ENCODE measurements at places on chromosomes 1 and 21. TPM values are rescaled to one million over a fixed set of nuclear protein-coding genes. Genes with fewer than 3 reads are reported as not detected.
A peak's percentile ranks its signal among the peaks of the same experiment; 100 is the strongest.

DNA sequence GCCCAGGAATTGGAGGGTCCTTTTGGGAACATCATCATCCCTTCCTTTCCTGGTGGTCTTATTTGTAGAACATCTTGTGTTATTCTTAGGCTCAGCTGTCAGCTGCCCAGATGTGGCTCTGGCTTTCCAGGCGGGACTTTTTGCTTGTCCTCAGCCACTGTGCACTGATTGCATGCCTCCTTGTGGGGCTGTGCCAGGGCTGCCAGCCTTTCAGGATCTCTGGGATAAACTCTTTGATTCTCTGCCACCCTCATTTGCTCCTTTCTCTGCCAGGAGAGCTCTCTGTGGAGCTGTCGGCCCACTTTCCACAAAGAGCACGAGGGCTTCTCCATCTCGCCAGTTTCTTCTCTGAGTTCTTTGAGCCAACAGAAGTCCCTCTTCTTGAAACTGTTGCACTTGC lies 63.1 kb downstream of the PTPRU start:
- DNase-seq, result no peak

DNA sequence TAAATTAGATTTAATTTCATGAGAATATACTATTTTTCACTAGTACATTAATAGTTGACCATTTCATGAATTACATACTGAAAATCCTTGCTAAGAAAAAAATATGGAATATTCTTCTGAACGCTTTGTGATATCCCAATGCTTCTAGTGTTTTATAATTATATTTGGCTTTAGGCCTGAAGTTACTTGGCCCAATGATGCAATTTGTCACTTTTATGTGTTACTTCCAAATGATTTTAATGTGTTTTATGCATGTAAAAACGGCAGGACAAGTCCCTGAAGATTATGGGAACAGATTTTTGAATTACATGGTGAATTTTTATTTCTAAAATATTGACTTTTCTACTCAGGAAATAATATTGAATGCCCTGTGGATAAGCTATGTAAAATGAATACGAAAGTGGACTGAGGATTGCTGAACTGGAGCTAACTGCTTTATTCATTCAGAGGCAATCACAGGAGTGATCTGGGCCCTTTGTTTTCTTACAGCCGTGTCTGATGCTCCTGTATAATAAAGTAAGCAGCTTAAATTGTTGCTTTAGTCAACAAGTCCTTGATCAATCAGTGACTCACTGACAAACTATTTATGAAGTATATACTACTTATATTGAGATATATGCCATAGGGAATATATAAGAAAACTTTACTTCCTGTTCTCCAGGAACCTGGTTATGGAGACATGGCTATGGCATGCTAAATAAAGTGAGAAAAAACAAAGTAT lies 543.0 kb upstream of the RGS18 start:
- no peak for DNase-seq

DNA sequence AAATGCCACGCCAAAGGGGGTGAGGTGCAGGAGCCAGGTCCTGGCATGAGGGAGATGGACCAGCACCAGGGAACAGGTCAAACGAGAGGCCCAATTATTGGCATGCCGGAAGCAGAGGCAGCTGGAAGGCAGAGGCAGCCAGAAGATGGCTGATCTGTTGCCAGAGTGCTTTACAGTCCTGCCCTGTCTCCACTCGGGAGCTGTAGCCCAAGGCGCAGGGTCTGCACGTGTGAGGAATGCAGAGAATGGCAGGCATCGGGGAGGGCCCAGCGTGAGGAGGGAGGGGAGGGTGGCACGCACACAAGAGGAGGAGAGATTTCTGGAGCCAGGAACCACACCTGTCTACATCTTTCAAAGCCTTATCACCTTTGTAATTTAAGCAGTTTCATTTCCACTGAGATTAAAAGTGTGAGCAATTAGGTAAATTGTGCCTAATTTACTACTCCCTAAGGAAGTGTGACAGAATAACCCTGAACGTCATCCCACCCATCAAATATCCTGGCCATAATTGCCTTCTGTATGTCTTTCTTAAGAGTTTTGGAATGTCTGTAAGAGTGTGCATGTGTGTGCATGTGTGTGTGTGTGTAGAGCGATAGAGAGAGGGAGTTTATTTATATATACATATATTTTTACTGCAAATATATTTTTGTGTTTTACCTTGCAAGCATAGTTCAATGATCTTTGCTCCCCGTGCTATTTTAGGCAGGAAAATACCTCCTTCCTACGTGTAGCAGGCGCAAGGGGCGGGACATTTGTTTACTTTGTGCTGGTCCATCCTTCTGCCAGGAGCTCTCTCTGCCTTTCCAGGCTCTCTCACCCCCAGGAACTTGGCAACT lies 125.5 kb upstream of the SERBP1 start:
- DNase-seq, result no peak

DNA sequence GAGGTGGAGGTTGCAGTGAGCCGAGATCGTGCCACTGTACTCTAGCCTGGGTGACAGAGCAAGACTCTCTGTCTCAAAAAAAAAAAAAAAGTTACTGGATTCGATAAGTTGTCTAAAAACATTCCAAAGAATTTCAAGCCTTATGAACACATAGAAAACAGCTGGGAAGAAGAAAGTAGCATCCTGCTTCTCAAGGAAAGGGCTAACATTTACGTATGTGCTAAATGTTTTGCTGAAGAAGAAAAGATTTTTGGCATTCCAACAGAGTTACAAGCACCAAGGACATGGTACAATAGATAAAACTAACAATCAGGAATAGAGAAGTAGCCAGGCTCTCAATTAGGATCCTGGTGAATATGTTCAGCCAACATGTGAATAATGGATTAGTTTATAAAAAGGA lies 69.8 kb downstream of the HFM1 start:
- no peak for DNase-seq

DNA sequence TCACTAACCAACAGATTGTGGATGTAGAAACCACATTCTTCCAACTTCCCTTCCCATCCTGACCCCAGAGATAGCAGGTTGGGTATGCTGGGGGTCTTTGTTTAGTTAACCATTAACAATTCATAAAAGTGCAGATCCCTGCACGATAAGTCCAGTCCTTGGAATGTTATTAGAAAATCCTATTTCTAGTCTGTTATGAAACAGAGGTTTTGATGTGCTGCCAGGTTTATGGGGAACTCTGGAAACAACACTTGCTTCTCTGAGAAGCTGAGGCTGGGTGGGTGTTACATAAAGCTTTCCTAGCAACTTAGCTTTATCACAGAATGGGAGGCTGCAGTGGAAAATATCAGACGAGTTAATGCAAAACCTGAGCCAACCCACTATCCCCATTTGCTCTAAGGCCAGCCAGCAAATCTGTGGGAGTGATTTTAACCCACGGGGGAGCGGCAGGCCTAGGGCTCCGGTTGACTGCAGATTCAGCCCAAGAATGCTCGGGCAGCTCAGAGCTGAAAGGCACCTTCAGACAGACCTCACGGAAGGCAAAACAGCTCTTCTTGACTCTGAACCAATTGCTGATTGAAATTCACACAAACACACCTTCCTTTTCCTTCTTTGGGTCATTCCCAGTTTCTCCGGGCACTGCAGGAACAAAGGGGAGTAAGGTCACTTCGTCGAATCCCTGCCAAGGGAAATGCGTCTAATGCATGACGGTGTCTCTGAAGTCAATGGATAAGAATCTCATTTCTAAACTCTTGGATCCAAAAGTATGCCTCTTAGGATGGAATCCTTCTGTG lies 111.7 kb upstream of the IRF2BP2 start:
- DNase-seq, result peak; percentile 64

DNA sequence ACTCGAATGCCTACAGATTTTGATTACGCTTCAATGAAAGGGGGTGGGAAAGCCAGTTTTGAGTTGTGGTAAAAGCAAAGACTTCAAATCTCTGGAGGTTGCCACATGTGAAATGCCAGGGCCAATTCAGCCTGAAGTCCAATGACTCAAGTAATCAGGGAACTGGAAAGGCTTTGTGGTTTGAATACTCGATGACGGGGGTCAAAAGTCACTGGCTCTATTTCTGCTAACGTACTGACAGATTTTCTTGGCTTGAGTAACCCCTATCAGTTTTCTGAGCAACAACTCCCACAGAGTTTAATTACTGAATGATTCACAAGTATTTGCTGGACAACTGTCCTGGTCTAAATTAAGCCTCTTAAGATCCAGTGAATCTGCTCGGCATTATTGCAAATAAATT lies 152.2 kb downstream of the SIPA1L2 start:
- peak; percentile 99 for DNase-seq

DNA sequence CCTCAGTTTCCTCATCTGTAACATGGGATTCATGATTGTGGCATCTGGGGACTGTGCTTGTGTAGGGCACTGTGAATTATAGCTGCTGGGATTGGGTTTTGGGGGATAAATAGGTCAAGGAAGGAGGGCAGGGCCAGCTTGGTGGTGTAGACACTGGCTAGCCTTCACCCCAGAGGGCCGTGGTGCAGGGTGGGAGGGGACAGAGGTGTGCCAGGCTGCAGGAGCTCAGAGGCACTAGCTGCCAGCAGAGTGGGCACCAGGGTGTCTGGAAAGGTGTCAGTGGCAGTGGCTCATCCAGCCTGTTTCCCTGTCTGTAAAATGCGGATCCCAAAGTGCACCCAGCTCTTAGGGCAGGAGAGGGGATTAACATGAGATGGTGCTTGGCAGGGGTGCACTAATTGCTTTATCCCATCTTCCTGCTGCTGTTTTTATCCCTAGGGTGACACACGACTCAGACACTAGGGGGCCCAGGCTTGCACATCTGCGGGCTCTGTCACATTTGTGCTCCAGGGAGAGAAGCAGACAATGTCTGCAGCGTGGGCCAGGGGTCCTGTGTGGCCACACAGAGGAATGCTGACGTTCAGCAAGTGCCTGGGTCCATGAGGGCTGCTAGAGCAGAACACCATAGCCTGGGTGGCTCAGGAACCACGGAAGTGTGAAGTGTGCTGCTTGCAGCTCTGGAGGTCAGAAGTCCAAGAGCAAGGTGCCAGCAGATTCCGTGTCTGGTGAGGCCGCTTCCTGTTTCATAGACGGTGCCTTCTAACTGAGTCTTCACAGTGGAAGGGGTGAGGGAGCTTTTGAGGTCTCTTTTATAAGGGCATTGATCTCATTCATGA lies 19.3 kb downstream of the OBSCN start:
- no peak for DNase-seq

DNA sequence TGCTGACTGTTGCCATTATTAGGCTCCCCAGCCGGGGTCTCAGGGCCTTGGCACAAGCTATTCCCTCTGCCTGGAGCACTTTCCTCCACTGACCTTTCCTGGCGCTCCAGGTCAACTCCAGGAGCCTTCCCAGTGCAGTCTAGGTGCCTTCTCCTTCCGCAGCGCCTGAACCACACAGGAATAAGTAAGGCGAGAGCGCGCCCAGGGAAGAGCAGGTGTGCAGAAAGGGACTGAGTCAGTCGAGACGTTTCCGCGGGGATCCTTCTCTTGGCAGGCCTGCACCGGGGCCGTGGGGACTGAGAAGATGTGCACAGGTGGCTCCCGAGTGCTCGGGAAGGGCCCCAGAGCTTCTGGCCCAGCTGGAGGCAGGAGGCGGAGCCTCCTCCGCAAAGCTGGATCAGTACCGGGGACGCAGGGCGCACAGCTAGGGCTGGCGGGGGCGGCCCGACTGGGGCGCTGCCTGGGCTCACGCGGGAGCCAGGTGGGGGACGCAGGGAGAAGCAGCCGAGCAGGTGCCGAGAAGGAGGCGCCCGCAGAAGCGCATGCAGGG lies 765 bp upstream of the BMP8A start:
- DNase-seq, result no peak

The ATG4C gene
- 12.1 TPM for total RNA-seq

The C1orf210 gene
- total RNA-seq, result not detected

The DFFA gene
- 32.7 TPM for total RNA-seq
